ENCODE measurements at places on chromosomes 7 and 10.

DNA sequence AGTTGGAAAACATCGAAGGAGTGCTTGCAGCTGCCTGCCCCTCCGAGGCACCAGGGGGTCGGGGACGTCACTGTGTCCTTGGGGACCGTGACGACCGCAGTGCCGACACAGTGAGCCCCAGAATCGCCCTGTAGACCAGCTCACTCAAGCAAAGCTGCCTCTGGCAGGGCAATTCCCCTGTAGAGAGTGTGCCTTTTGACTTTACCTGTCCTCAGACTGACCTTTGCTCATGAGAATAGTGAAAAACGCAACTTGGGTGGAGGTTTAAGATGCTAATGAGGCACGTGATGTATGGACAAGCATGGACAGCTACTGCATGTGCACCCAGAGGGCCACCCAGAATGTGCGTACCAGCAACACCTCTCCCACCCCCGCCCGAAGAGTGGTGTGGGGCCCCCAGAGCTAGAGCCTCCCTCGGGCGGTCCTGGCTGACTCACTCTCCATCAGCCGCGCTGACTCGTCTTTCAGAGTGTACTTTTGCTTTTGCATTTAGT, 271.9 kb downstream of the ADARB2 start:
- DNase-seq, result no peak

- DNase-seq, result no peak
Observed at GRCh38 chr7:73612598-73613269, 11.6 kb downstream of the MLXIPL start.

GRCh38 chr7:130703851-130704250, 17.5 kb upstream of the TSGA13 start:
- no peak for DNase-seq

- DNase-seq, result no peak
Observed at GRCh38 chr7:142866361-142867096, 11.7 kb downstream of the EPHB6 start.

GRCh38 chr7:43516581-43517342, 66.1 kb upstream of the STK17A start:
- DNase-seq, result no peak

- no peak for DNase-seq
Observed at GRCh38 chr7:2947058-2947780, 96.4 kb downstream of the CARD11 start.

DNA sequence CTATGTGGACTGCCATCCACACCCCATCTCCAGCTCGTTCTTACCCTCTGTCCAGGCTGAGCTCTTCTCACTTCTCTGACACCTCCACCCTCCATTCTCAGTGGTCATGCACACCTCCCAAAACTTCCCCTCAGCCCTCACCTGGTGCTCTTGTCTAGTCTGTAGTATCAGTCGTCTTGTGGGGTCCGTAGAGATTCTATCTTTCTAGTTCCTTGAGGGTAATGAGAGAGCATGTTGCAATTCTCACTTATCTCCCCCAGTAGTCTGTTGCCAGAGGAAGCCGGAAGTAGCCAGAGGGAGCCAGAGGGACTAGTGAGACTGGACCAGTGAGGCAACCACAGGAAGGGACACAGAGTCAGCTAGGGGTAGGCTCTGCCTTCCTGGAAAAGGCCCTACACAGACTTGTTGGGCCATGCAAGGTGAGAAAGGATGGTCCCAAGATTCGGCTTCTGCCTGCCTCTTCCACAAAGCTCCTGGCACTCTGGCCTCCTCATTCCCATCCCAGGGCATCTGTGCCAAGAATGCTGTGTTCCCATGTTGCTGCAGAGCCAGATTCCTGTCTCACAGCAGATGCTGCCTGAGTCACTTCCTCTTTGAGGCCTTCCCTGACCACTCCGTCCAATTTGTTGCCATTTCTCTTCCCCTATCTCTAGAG, 50.6 kb upstream of the DUSP5 start:
- DNase-seq, result no peak

- DNase-seq, result no peak
Observed at GRCh38 chr10:110207805-110208613, 604 bp downstream of the MXI1 start.

DNA sequence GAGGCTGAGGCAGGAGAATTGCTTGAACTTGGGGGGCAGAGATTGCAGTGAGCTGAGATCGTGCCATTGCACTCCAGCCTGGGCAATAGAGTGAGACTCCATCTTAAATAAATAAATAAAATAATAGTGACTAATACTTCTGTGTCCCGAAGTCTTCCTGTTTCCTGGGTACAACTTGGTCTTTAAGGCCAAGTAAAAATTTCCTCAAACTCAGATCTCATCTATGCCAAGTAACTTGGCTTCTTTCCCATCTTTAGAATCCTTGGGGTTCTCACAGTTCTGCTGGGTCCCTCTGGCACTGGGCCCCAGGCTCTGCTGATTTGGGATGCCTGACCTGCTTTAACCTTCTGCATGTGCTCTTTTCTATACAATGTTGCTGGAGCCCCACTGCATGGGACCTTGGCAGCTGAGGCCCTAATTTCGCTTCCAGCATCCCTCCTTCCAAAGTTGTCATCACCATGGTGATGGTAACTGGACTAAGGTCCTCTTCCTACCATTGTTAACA, 22.7 kb upstream of the AKR1B10 start:
- DNase-seq, result no peak

DNA sequence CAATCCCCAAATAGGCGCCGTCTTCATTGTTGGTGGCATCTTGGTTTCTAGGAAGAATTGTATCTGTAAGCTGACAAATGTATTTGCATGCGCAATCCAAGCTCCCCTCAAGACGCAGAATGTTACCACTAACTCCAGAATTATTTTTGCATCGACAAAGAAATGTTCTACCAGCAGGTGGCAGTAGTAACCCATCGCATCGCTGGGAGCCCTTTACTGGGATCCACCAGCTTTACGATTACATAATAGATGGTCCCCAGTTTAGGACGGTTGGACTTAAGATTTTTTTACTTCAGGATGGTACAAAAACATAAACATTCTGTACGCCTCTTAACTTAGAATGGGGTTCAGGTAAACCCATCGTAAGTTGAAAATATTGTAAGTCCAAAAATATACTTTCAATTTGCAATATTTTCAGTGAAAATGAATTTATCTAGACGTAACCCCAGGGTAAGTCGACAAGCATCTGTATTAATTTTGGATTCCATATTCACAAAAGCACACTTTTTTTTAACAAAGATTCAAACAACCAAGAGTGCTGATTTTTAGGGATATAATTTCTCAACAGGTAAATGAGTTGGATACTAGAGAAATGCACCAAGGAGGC, 114.0 kb upstream of the COBL start:
- peak; percentile 65 for DNase-seq

- DNase-seq, result no peak
Observed at GRCh38 chr7:6020371-6021286, 10.5 kb upstream of the ANKRD61 start.

DNA sequence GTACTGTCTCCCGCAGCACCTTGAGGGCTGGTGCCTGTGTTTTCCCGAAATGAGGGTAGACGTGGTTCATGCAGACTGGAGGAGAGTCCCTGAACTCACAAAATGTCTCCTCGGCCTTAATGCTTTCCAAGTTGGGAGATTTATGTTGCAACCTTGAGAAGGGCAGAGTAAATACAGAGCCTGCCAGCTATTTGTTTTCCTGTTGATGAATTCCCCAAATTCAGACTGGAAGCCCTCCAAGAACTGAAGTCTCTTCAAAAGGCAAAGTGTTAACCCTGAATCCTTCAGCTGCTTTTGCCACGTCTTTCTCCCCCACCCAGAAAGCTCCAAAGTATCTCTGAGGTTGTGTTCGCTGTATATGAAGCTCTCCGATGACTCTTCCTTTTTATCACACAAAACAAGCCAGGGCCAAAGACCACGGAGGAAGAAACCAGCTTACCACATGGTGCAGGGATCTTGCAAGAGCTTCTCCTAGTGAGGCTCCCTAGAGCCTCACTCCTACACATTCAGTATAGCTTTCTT, 254.7 kb upstream of the NFE2L3 start:
- no peak for DNase-seq

DNA sequence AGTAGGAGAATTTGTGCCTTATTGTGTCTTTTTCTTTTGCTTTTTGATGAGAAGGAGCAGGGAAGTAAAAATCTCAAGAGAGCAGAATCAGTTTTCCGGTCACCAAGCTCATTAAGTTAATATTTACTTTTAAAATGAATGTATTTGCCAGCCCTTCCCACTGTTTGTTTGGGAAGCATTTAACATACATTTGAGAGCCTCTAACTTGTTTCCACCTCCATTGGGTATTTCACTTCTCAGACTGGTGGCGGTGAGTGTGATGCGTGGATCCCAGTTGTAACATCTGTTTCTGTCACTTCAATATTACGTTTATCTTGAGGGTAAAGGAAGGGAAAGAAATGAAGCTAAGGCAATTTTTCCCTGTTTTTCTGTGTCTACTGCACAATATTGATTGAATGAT, 22.8 kb downstream of the CDK14 start:
- DNase-seq, result no peak

GRCh38 chr7:94875201-94875600, 32.2 kb upstream of the PPP1R9A start:
- DNase-seq, result no peak

DNA sequence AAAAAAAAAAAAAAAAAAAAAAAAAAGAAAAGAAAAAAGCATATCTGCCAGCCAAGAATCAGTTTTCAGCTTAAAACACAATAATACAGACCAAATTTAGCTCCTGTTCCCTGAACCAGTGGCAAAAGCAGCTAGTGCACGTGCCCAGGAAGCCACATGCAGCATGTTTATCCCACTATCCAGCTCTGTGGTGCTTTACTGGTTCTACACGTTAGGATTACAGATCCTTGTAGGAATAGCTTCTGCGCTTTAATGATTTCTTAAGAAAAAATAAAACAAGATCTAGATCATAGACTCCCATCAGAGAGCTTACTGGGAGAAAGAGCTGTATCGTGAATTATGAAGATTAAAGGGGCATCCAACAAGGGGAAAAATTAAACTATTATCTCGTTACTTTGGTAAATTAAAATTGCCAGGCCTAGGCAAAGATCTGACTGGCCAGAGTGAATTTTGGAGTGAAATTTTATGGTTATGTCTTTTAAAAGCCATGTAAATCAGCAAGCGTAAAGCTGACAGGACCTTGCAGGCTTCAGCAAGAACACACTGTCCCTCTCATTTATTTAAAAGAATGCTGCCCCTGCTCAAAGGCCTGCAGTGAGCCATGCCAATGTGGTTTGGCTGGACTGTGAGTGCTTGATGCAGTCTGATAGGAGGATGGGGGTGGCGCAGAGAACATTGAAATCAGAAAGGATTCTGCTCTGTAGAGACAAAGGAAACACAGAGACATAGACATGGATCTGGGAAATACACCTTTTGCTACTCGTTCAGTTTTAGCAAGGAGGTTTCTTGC, 177.3 kb upstream of the PHYHIPL start:
- DNase-seq, result peak; percentile 68

DNA sequence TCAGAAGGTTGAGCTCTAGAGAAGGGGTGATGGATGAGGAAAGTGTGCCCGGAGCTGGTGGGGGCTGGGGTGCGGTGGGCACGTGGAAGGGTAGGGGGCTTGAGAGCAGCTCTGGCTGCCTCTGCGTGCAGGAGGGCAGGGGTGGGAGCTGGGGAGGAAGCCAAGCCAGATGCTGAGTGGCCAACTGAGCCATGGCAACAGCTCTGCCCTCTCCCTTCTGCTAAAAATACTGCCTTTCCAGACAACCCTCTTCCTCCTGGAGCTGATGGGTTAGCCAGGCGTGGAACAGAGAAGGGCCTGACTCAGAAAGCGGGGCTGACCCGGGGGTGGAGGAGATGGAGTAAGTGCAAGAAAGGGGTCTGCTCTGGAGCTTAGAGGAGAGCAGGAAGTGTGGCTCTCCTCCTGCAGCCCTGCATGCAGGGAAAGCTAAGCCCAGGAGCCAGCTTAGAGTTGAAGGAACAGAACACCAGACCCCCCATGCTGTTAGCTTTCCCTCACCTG, 114.6 kb upstream of the AGK start:
- DNase-seq, result no peak

GRCh38 chr7:75691793-75692543, 46.8 kb downstream of the HIP1 start:
- no peak for DNase-seq

DNA sequence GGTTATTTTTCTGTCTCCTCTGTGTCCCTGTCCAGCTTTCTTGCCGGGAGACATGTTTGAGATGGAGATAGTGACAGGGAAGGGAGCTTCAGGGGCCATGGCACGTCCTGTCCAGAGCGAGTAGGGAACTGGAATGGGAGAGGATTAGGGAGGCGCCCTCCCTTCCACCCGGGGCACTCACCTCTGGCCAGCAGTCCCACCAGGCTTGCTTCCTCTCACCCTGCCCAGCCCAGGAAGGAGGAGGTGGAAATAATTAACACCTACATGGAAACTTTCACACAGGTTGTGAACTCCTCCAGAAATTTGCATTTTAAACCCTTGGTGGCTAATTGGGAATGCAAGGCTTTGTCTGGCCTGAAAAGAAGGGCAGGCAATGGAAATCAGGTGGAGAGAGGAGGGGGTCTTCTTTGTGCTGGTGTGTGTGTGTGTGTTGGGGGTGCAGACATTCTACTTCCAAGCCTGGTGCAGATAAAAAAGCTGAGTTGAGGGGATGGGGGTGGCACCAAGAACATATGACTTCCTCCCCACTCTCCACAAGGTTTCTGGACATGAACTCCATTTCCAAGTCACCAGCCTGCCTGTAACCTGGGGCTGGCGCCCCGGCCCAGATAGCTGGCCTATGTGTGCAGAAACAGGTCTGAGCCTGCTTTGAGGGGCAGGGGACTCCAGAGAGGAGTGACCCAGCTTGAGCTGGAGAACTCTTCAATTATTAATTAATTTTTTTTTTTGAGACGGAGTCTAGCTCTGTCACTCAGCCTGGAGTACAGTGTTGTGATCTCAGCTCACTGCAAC, 199.4 kb downstream of the CYP26A1 start:
- no peak for DNase-seq

GRCh38 chr7:82204694-82205093, 238.9 kb downstream of the CACNA2D1 start:
- no peak for DNase-seq

DNA sequence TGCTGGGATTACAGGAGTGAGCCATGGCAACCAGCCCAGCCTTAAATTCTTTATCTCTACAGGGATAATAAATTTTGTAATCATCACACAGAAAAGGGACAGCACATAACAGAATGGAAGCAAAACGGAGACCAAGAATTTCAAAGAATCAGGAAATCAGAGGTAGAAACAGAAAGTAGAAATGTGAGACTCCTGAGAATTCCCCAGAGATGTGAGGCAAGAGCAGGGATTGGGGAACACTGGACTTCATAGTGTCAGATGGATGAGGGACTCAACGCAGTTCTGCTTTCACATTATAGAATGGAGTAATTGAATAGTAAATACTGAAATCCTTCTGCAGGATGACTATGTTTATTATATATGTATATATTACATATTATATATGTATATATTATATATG, 52.5 kb upstream of the MPP7 start:
- no peak for DNase-seq

All from tibial nerve (tissue), 4 donors.